Skeletal muscle tissue (tissue), 5 donors: ENCODE measurements at places on chromosomes 1 and 21. TPM values are rescaled to one million over a fixed set of nuclear protein-coding genes. Genes with fewer than 3 reads are reported as not detected.

WNT2B gene
- total RNA-seq: 6.3 TPM

USH2A gene
- total RNA-seq: 0.52 TPM

SAMD13 gene
- total RNA-seq: 13.0 TPM

C8B gene
- total RNA-seq: not detected

LCE2A gene
- not detected for total RNA-seq

SELL gene
- total RNA-seq: 8.4 TPM

PKLR gene
- total RNA-seq: not detected

OR2M5 gene
- total RNA-seq: not detected

CA6 gene
- not detected for total RNA-seq

MANEAL gene
- 2.1 TPM for total RNA-seq

SPRR2G gene
- total RNA-seq: not detected

PRELP gene
- 1.0 TPM for total RNA-seq

CD1B gene
- not detected for total RNA-seq

CRYBG2 gene
- not detected for total RNA-seq

SLC1A7 gene
- total RNA-seq: not detected

COL16A1 gene
- 91.9 TPM for total RNA-seq

ECM1 gene
- total RNA-seq: 0.52 TPM

PTP4A2 gene
- total RNA-seq: 457 TPM

MX1 gene
- total RNA-seq: 11.0 TPM

DISC1 gene
- 12.5 TPM for total RNA-seq

OR2L5 gene
- total RNA-seq: not detected

NBPF6 gene
- total RNA-seq: not detected

CRABP2 gene
- total RNA-seq: 57.4 TPM

SLAMF7 gene
- total RNA-seq: 0.52 TPM

AQP10 gene
- total RNA-seq: not detected

ICOSLG gene
- 2.6 TPM for total RNA-seq

C1orf87 gene
- total RNA-seq: not detected

TSPEAR gene
- not detected for total RNA-seq

ALG14 gene
- total RNA-seq: 1.0 TPM

LRIF1 gene
- 3.7 TPM for total RNA-seq

NR1I3 gene
- not detected for total RNA-seq

ALG6 gene
- total RNA-seq: 43.3 TPM

FMO2 gene
- 0.52 TPM for total RNA-seq

CADM3 gene
- 0.52 TPM for total RNA-seq

CSRP1 gene
- total RNA-seq: 42.8 TPM

SLC44A3 gene
- 2.6 TPM for total RNA-seq

BEST4 gene
- not detected for total RNA-seq

CTH gene
- 2.1 TPM for total RNA-seq

ZMYND12 gene
- under 0.01 TPM for total RNA-seq

FAM43B gene
- total RNA-seq: 0.52 TPM

HFM1 gene
- total RNA-seq: 16.2 TPM
